ENCODE measurements at places on chromosomes 6 and 20.

DNA sequence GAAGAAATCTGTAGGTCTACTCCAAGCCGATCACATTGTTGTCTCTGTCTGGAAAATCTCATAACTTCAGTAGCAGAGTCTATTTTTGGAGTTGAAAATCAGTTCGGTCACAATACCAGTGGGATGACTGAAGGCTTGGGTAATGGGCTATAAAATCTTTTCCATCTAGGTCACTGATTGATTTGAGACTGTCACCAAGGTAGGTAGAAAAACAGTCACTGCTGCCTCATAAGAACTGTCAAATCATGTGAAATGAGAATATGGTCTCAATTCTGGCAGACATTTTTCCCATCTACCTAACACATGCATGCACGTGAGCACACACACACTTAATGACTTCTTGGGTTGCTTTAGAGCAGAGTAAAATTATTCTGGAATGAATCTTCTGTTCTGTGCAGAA, 1162.8 kb upstream of the CITED2 start:
- no peak for DNase-seq

GRCh38 chr6:111865909-111866546, 7.2 kb downstream of the FYN start:
- no peak for DNase-seq

GRCh38 chr20:62198496-62198895, 15.7 kb downstream of the MTG2 start:
- DNase-seq: no peak

DNA sequence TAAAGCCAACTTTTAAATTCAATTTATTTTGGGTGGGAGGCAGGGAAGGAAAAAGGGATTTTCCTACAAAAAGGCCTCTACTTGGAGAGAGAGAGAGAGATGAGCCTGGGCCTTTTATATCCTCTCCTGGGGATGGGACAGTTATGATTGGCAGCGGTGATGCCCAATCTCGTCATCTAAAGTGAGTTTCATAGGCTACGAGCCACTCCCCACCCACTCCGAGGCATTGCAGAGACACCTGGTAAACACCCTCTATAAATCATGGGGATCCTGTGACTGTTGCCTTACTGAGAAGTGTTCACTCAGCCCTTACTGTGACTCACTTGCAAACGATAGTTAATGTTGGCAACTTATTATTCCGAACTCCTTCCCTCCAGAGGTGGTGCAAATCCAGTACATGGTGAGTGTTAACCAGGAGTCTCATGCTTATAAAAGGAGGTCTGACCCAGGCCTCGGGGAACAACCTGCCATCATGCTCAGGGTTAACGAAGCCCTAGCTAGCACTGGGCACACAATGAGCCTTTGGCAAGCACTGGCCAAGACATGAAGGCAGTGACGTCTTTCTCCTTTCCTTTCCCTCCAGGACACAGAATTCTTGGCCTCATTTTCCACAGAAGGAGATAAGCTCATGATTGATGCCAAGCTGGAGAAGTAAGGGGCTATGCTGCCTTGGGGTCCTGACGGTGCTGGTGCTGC, 20.5 kb downstream of the BPIFB4 start:
- DNase-seq: no peak

DNA sequence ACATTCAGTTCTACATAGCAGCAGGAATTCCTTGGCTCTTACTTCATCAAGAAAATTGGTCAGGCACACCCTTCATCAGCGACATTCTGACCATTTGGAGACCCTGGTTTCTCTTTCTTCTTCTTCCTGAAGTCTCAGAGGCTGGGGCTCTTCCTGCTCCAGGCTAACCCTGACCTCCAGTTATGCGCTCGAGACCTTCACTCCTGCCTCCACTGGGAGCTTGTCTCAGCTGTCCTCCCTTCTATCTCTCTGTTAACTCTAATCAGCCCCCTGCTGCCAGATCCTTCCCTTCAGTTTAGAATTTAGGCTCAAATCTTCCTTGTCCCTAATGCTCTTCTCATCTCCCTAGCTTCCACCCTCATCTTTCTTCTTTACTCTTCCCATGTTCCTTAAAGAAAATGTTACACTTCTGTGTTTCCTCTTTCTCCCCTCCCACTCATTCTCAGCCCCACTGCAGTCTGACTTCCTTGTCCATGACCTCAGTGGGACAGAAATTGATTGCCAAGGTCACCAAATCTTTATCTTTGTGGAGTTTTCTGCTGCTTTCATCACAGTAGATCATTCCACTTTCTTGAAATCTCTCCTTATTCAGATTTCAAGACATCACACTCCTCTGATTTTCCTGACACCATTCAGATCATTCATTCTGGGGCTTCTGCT, 8.4 kb upstream of the HLA-DOA start:
- DNase-seq: peak; percentile 2

DNA sequence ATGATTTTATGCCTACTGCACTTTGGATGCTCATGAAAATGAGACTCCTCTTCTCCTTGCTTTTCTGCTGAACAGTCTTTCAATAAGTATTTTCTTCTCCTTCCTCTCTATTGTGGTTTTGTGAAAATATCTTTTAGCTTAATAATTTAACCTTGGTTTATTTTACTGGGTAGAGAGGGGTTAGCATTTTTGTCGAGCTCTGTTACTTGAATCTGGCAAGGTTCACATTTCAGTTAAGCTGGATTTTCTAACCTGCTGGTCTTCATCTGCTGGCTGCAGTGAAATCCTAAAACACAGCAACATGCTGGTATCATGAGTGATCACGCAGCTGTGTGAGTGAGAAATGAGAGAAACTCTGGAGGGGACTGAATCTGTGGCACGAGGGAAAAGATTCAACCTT, 222.7 kb upstream of the NOX3 start:
- no peak for DNase-seq

DNA sequence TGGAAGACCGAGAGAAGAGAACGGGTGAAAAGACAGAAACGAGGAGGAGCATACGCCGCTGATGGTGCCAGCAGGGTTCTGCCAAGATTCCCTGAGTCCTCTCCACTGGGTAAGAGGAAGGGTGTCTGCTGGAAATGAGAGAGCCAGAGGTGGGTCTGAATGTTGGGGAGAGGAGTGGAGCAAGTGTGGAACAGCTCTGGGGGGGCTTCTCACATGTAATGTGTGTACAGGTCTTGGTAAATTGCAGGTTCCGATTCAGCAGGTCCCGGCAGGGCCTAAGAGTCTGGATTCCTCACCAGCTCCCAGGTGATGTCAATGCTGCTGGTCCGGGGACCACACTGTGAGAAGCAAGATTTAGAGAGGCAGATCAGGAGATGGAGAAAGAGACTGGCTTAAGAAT, 1.5 kb upstream of the EBF4 start:
- no peak for DNase-seq

- DNase-seq: no peak
Observed at GRCh38 chr6:49826743-49827406, 39.5 kb downstream of the CRISP1 start.

GRCh38 chr6:112123982-112124381, 36.6 kb downstream of the FAM229B start:
- DNase-seq: no peak

- DNase-seq: no peak
Observed at GRCh38 chr6:41656002-41656691, 17.9 kb downstream of the MDFI start.

DNA sequence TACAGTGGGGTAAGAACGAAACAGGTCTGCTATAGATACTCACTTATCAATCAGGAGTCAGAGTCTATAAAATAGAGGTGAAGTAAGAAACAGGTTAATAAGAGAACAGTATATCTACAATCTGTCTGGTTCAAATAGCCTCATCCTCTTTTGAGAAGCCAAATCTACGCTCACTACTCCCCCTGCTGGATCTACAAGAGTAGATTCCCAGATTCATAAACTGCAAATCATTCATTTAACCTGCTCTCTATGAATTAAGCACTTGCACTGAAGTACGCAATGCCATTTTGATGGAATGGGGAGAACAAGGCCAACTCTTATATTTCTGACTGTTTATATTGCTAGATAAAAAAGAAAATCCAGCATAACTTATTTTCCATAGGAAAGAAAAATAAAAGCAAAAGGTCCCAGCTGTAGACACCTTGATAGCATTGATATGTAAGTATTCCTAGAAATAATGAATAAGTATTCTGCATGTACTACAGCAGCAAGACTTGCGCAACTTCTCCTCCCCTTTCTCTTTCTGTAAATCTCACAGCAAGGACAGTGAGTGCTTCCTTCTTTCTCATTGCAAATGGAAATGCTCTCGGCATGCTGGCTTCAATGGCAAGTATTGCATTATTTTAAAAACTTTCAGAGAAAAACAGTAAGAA, 92.3 kb downstream of the RFX6 start:
- no peak for DNase-seq

DNA sequence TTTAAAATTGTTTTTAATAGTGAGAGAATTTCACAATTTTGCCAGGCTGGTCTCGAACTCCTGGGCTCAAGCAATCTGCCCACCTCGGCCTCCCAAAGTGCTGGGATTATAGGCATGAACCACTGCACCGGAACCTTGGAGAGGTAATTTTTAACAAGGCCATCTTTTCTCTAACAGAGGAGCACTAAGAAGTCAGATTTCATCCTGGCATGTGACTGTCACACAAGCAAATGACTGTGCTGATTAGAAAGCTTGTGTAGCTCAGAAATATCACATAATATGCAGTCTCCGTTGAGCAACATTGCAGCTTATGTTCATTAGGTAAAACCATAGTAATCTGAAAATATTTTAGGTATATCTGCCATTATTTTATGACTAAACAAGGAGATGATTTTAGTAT, 156.0 kb downstream of the CCDC170 start:
- no peak for DNase-seq

- DNase-seq: no peak
Observed at GRCh38 chr6:157533048-157533871, 152.3 kb downstream of the ZDHHC14 start.

DNA sequence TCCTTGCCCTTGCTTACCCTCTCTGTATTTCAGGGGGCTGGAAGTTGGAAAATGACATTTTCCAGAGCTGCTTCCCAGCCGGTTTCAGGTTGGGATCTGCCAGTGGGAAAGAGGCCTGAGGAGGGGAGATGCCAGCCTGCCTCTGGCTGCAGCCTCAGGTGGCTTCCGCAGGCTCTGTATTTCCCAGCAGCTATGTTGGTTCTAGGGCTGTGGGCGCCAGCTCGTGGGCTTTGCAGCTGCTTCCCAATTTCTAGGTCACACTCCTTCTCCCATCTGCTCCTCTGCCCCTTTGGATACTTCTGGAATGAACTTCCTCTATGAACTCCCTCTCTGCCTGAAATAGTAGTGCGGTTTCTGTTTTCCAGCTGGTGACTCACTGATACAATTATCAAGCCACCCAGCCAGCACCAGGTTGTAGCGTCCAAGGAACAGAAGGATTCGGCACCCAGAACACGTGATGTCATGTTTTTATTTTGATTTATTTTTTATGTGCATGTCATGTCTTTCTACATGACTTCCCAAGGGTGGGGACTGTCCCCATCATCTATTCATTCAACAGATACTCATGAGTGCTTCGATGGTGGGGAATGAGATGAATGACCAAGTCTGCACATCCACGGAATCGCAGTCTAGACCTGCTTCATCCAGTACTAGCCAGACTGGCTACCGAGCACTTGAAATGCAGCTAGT, 38.0 kb downstream of the TGM2 start:
- DNase-seq: no peak

- no peak for DNase-seq
Observed at GRCh38 chr20:10781526-10781925, 107.7 kb upstream of the JAG1 start.

- no peak for DNase-seq
Observed at GRCh38 chr6:4635666-4636065, 140.5 kb upstream of the CDYL start.

DNA sequence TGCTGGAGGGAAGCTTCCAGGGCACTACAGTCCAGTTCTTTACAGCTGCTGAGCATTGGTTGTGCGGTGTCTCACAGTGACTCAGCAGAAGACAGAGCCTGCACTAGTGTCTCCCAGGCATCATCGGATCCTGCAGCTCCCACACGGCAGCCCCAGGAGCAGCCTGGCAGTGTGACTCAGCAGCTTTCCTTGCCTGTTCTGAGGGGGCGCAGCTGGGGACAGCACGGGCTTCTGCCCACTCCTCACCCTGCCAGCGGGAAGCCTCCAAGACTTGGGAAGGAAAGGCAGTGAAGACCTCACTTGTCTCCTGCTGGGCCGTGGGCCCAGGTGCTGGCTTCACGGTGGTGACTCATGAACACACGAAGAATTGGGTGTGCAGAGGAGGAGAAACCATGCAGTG, 165.4 kb downstream of the SYNDIG1 start:
- DNase-seq: peak; percentile 43

DNA sequence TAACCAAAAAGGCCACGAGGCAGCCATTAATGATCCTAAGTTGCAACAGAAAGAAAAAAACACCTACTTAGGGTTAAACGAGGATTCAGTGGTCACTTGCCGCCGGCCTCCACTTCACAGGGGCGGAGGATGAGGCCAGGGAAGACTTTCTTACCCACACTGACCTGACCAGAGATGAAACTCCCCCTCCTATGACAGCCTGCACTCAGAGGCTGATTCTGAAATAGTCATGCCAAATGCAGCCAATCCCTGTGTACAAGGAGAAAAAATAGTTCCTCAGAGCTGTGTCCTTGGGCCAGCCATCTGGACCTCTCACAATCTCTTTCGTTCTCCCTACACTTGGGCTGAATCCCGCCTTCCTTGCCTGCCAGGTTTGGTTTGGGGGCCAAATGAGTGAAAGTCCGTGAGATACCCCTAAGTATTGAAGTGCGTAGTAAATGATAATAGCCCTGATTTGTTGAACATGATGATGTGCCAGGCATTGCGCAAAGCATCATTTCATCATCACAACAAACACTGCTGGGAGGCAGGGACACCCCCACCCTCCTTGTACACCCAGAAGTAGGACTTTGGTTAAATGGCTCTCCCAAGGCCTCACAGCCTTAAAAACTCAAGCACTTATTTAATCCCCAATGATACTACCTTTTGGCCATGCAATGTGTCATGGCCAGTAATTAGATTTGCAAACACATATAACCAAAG, 3.2 kb upstream of the IRF4 start:
- no peak for DNase-seq

DNA sequence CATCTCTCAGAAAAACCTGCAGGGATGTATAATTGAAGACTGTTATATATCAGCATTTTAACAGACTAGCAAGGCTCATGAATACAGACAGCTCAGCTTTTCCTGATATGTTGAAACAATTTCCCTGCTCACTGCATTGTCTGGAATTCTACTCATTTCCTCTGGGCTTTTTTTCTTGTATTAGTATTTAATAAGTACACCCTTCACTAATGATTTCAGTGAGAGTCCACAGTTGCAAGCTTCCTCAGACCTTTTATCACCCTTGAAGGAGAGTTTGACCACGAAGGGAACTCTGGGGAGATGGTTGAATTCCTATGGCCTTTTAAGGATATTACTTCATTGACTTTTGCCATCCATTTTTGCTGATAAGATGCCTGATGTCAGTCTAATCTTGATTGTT, 248.7 kb downstream of the ADGB start:
- no peak for DNase-seq

Data from hippocampal formation (tissue), 2 donors.